ENCODE measurements at places on chromosomes 3 and 15. TPM values are rescaled to one million over a fixed set of nuclear protein-coding genes. Genes with fewer than 3 reads are reported as not detected.

Gene MB21D2
- total RNA-seq, result 28.7 TPM

Gene GATM
- total RNA-seq, result 0.54 TPM

Gene THOC7
- 41.2 TPM for total RNA-seq

Gene GNAT1
- total RNA-seq, result not detected

Gene SAMMSON
- not detected for total RNA-seq

Gene POLQ
- total RNA-seq, result 2.4 TPM

Gene ANKRD34C
- under 0.01 TPM for total RNA-seq

Gene ROPN1B
- not detected for total RNA-seq

Gene EPHB1
- under 0.01 TPM for total RNA-seq

Gene AP3B2
- 0.11 TPM for total RNA-seq

Gene WNT7A
- total RNA-seq, result 6.8 TPM

Gene CHST13
- not detected for total RNA-seq

Gene DGKG
- not detected for total RNA-seq

Gene CIB1
- 17.3 TPM for total RNA-seq

Gene C3orf49
- not detected for total RNA-seq

Gene WDR82
- total RNA-seq, result 44.4 TPM

Gene CTXN2
- not detected for total RNA-seq

Gene EPHA6
- not detected for total RNA-seq

Gene CD200R1L
- not detected for total RNA-seq

Gene RTP4
- not detected for total RNA-seq

Gene RYR3
- total RNA-seq, result 2.4 TPM

Gene ZBBX
- total RNA-seq, result not detected

Gene ACAD9
- total RNA-seq, result 51.1 TPM

Gene CLEC3B
- total RNA-seq, result not detected

Gene LRTM1
- 0.39 TPM for total RNA-seq

Gene LXN
- 14.1 TPM for total RNA-seq

Gene LRRC31
- not detected for total RNA-seq

Gene STAC
- total RNA-seq, result 0.79 TPM

Gene EFCAB12
- total RNA-seq, result under 0.01 TPM

Gene CLPX
- 31.9 TPM for total RNA-seq

Gene EPHB3
- total RNA-seq, result 3.7 TPM

Gene ARHGEF26
- 23.9 TPM for total RNA-seq

Gene GOLGA6L22
- total RNA-seq, result not detected

Gene ISLR
- total RNA-seq, result 0.39 TPM

Gene C2CD4B
- total RNA-seq, result not detected

Gene SOX2
- not detected for total RNA-seq

Gene CCR3
- total RNA-seq, result 0.33 TPM

Gene AGTR1
- 0.79 TPM for total RNA-seq

Gene CD200
- not detected for total RNA-seq

Gene ATG3
- total RNA-seq, result 45.1 TPM

Gene CADM2
- total RNA-seq, result 9.3 TPM

Gene SNTN
- total RNA-seq, result not detected

Gene HTR3E
- total RNA-seq, result not detected

Gene STXBP5L
- not detected for total RNA-seq

Gene GPR62
- not detected for total RNA-seq

Gene MRPL3
- total RNA-seq, result 106 TPM

Gene ACTRT3
- total RNA-seq, result 6.2 TPM

Gene ZIC4
- total RNA-seq, result not detected

Gene GOLGA6L7
- not detected for total RNA-seq

Gene LINGO1
- not detected for total RNA-seq
